ENCODE measurements at places on chromosomes 1 and 21.

- no peak for DNase-seq
Measured at GRCh38 chr1:150976879-150977694, 2.5 kb upstream of the CERS2 start.

GRCh38 chr1:58781541-58782177 is 2.2 kb downstream of the JUN start:
- DNase-seq: no peak

GRCh38 chr1:11174261-11174942 is 14.8 kb upstream of the ANGPTL7 start:
- no peak for DNase-seq

DNA sequence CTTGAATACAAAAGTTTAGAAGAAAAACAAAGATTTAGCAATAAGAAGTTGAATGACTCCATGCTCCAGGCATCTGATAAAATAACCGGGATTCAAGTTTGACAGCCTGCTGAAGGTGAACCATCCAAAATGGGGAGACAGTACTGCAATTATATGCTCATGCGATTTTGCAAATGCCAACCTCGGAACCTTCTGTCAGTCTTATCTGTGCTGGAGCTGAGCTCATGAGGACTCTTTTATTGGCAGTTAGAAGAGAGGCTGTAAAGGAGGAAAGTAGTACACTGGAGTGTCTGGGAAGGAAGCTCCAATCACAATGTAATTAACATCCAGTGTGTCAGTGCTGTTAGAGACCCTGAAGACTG is 170.0 kb downstream of the GALNT2 start:
- DNase-seq: no peak

DNA sequence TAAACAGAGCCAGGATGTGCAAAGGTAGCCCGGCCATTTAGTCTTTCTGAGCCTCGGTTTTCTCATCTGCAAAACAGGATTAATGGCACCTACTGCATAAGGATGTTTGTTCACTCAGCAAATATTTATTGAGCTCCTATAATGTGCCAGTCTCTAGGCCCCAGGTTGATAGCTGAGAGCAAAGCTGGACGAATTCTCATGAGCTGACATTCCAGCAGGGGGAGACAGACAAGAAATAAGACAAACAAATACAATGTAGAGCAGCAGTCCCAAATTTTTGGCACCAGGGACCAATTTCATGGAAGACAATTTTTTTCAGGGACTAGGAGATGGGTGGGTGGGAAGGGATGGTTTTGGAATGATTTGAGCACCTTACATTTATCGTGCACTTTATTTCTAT is 74.3 kb upstream of the PAX7 start:
- DNase-seq: no peak

GRCh38 chr1:229620876-229621275 is 5.0 kb downstream of the TAF5L start:
- no peak for DNase-seq

DNA sequence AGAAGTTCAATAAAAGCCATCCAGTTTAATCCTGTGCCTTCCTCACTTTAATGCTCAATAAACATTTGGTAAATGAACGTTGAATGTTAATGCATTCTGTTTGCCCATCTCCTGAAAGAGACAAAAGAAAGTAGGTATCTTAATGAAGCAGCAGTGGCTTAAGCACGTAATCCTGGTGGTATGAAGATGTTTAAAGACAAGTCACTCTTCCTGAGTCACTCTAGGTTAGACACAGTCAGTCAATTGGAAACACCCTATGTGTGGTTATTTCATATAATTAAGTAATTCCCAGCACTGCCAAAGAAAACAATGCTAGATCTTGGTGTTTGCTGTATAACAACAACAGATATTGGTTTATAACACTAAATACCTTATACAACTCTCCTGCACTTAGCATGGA is 334.0 kb upstream of the FMN2 start:
- DNase-seq: peak; percentile 18

GRCh38 chr1:64179588-64179987 is 23.8 kb upstream of the UBE2U start:
- no peak for DNase-seq

DNA sequence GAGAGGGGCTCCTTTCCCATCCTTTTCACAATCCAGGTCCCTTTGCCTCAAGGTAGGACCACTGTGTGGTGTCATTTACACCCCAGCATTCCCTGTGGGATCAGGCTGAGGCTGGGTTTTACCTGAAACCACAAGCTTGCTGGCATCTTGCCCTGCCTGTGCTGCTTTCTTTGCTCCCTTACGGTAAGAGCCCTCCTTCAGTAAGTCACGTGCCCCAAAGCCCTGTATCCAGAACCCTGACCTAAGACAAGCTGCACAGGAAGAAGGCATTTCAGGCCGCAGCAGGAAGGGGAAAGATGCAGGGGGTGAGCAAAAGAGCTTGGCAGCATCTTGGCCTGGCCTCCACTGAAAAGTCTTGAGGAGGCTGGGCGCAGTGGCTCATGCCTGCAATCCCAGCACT is 58.4 kb downstream of the KLHDC7A start:
- DNase-seq: no peak

GRCh38 chr1:183467687-183468086 is 4.6 kb upstream of the SMG7 start:
- DNase-seq: no peak

DNA sequence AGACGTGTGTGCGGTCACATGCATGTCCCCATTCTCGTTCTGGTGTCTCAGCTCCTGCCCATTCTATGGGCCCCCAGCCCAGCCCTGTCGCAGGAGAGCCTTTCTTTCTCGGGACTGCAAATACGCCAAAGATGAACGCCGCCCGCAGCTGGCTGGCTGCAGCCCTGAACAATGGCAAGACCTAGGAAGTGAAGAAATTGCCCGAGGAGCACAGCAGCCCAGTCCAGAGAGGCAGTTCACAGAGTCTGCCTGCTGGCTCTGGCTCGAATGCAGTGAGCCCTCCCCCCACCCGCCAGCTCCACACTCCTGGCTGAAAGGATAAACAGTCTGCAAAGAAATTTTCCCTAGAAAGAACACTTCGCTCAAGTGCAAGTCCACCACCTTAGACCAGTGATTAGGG is 23.3 kb downstream of the PAX7 start:
- no peak for DNase-seq

DNA sequence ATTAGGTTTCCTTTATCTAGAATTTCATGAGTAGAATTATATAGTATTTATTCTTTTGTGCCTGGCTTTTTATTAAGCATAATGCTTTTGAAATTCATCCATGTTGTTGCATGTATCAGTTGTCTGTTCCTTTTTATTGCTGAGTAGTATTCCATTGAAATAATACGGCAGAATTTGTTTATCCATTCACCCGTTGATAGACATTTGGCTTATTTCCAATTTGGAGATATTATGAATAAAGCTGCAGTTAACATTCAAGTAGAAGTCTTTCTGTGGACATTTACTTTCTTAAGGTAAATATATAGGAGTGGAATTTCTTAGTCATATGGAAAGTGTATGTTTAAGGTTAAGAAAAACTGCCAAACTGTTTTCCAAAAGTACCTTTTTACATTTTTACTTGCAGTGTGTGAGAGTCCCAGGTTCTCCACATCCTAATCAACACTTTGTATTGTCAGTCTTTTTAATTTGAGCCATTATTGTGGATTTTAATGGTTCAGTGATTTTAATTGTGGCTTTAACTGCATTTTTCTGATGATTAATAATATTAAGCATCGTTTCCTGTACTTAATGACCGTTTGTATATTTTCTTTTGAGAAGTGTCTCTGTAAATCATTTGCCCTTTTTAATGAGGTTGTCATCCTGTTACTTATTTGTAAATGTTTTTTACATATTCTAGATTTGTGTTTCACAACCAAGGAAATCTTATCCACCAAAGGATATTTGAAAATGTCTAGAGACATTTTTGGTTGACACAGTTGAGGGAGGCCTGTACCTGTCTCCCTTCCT is 22.7 kb downstream of the KCTD3 start:
- DNase-seq: no peak

GRCh38 chr1:209483691-209484090 is 99.8 kb upstream of the CAMK1G start:
- no peak for DNase-seq

DNA sequence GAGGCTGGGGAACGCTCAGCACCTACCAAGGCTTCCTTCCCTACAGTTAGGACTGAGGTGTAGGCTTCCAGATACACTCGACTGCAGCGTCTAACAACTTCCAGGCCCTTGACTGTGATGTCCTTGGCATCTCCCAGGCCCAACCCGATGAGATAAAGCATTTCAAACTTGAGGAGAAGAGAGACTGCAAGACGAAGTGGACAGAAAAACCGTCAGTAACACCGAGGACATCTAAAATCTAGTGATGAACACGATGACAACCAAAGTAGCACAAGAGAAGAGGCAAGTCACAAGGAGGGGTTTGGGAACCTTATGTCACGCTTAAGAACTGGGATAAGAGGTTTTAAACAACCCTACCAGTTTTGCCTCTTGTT is 314 bp downstream of the DPH5 start:
- DNase-seq: no peak

GRCh38 chr1:204462229-204462561 is 32.4 kb downstream of the PIK3C2B start:
- DNase-seq: no peak

- DNase-seq: no peak
Measured at GRCh38 chr1:227913396-227913763, 34.4 kb downstream of the WNT9A start.

GRCh38 chr1:228397966-228398365 is 8.7 kb downstream of the TRIM11 start:
- DNase-seq: no peak

DNA sequence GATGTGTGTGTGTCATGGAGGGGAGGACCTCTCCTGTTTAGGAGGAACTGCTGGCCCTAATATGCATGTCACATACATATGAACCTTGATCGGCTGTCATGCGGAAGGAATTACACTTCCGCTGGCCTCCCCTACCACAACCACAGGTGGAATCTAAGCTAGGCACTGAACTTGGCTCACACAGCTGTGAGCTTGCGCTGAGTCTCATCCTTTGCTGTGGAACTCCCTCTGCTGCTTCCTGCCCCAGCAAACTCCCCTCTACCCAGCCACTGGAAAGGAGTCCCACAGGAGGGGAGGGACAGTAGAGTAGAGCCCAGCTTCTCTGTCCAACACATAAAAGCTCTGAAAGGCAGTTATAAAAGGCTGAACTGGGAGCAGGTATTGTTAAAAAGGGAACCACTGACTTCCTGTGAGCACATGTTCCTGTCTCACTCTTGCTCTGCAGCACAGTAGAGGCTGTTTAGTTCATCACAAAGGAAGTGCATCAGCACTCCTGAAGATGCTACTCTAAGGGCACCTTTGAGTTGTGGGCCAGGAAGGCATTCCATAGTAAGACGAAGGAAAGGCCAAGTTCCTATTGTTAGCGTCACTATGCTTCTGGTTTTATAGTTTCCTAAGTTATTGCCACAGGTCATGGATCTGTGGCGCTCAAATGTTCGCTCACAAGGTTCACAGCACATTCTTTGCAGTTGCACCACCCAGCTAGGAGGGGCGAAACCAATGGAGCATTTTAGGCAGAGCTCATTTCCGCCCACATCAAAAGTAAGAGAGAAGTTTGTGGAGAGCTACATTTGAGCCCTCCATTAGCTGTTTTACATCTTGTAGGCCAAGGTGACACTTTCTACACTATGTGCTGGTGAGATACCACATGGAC is 17.7 kb upstream of the PTPRC start:
- no peak for DNase-seq

- DNase-seq: peak; percentile 26
Measured at GRCh38 chr1:245704765-245705164, 550.0 kb downstream of the KIF26B start.

DNA sequence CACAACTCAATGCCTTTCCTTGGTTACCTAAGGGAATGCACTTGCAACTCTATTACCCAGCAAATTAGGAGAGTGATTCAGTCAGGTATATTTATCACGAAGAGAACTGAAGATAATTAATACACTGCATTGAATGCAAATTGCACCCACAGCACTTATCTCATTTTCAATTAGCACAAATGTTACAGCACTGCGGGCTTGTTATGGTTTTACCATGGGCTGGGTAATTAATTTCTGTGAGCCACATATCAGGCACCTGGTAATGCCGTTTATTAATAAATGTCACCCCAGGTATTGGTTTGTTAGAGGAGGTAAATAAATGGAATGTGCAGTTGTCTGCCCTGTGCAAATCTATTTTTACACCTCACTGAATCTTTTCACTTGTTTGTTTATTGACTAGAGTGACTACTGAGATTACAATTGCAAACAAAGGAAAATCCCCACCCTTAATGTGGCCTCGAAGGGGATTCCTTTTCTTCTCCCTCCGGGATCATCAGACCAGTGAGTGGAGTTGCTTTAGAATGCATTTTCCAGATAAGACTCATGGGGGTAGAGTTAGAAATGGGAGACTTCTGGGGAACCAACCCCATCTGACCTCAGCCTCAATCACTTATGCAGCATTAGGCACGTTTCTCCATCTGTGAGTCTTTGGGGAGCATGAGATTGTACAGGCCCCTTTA is 269.3 kb downstream of the RPS6KC1 start:
- no peak for DNase-seq

- no peak for DNase-seq
Measured at GRCh38 chr1:33797849-33798248, 66.0 kb upstream of the HMGB4 start.

- DNase-seq: no peak
Measured at GRCh38 chr21:42265231-42265812, 46.4 kb downstream of the ABCG1 start.

- DNase-seq: no peak
Measured at GRCh38 chr1:109864930-109865612, 45.6 kb upstream of the CSF1 start.

GRCh38 chr1:119372503-119373086 is 4.0 kb downstream of the HAO2 start:
- no peak for DNase-seq

DNA sequence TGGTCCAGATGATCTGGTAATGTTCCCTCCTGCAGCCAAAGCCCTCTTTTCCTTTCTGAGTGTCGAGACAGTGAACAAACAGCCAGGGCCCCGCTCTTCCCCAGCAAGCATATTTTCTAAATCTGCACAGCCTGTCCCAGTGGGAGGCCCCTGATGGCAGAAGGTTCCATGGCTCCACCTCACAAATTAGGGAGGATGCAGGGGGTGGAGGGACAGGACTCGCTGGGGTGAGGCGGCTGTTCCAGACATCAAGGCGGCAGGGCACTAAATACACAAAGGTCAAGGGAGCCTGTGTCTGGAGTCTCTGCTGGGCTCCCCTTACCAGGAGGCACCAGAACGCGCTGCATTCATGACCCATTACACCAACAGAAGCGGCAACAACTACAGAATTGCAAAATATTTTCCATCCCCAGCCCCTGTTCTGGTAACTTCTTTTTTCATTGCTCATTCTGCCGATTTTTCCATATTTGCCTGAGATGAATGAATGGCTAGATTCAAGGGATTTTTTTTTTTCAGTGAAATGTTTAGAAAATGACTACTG is 27.0 kb upstream of the PRELP start:
- no peak for DNase-seq

Measured in HS-5 (cell line).